SIG-M5 (cell line): ENCODE measurements at places on chromosomes 12 and 14.
A peak's percentile ranks its signal among the peaks of the same experiment; 100 is the strongest.

GRCh38 chr12:123077298-123078119 lies 73.4 kb downstream of the PITPNM2 start:
- no peak for DNase-seq

- no peak for DNase-seq
These were observed 527.2 kb downstream of the NRXN3 start for GRCh38 chr14:78697341-78697740.

GRCh38 chr14:104116288-104116755 lies 22.1 kb upstream of the KIF26A start:
- DNase-seq, result no peak

- no peak for DNase-seq
These were observed 674 bp downstream of the NIN start for GRCh38 chr14:50830044-50830931.

- DNase-seq, result no peak
These were observed 6.2 kb downstream of the TBX5 start for GRCh38 chr12:114399664-114400211.

DNA sequence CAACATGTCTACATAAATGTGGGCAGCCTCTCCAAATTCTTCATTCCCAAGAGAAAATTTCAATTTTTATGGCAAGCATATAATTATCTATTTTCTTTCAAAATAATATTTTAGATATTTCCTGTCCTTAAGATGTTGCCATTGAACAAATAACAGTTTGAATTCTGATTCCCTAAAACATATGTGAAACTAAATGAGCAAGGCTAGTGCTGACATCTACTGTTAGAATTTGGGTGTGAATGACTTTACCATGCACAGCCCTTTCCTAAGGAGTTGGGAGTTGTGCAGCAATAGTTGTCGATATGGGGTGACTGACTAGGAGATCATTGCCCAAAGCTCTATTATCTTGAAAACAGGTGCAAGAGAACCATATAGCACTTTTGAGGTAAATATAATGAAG lies 108.2 kb upstream of the SLC38A4 start:
- DNase-seq, result no peak

DNA sequence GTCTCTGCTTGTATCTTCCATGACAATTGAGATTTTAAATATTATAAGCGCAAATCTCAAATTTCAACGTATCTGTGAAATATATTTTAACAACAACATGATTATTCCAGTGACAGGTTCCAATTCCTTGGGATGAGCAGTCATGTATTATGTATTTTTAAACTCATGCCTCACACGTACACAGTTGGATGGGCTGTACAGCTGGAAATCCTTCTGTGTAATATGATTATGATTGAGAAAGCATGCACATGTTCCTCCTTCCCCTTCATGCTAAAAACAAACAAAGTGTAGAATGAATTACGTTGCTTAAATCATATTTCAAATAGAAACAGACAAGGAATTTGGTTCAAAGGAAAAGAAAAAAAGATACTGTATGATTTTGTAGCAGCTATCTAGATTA lies 428.3 kb downstream of the TMTC2 start:
- DNase-seq, result no peak

- DNase-seq, result no peak
These were observed 89.6 kb downstream of the DAAM1 start for GRCh38 chr14:59278111-59278510.

GRCh38 chr12:21553329-21553675 lies 27.2 kb downstream of the SPX start:
- DNase-seq, result no peak

DNA sequence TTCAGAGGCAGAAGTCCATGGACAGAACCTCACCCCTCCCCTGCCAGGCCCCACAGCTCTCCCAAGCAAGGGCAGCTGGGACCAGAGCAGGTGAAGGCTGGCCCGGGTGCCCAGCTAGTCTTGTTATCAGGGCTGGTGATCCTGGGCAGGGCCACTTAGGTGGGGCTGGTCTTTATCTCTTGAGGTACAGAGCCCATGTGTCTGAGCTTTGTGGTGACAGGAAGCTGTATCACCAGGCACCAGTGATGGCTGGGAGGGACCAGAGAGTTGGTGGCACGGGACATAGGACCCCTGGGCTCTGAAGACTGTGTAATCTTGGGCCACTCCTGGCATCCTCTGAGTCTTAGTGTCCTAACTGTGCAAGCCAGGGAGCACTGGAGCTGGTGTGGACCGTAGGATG lies 12.8 kb upstream of the HPD start:
- no peak for DNase-seq

DNA sequence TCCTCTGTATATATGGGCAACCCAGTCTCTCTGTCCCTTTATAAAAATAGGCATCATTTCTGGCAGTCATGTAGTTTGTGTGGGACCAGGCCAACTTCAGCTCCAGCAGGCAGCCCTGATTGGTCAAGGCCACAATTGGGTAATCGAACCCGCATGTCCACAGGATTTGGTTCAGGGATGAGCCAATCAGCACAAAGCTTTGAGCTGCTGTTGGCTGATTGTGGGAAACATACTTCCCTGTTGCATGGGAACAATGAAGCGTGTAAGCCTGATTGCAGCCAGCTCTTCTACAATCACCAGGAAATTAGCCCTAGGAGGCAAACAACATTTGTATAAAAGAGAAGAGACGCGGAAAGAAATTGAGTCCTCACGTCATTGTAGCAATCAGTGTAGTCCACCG lies 328.6 kb downstream of the PCNX1 start:
- no peak for DNase-seq

DNA sequence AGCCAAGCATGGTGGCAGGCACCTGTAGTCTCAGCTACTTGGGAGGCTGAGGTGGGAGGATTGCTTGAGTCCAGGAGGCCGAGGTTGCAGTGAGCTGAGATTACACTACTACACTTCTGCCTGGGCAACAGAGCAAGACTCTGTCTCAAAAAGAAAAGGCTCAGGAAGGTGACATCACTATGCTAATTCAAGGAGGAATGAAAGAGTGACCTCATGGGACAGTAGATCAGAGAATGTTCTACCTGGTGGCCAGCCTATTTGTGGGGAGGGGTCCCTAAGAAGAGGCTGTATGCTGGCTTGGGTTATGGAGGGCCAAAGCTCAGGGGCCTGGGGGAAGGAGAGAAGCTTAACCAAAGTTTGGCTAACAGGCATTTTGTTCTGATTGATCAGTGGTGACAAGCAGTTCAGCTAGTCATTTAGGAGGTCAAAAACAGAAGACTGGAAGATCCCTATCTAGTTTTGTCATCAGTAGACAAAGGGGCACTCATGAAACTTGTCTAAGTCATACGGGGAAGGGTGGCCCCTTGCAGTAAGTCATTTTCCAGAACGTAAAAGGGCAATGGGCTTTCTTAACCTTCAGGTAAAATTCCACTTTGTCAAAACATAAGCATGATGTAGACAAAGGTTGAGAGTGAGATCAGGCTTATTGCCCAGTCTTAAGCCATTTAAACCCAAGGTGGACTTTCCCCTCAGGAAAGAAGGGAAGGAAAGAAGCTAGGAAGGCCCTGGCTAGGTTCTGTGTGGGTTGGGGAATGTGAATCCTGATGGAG lies 60.8 kb upstream of the EEA1 start:
- DNase-seq, result no peak

- no peak for DNase-seq
These were observed 15.7 kb upstream of the FIGNL2 start for GRCh38 chr12:51863933-51864832.

DNA sequence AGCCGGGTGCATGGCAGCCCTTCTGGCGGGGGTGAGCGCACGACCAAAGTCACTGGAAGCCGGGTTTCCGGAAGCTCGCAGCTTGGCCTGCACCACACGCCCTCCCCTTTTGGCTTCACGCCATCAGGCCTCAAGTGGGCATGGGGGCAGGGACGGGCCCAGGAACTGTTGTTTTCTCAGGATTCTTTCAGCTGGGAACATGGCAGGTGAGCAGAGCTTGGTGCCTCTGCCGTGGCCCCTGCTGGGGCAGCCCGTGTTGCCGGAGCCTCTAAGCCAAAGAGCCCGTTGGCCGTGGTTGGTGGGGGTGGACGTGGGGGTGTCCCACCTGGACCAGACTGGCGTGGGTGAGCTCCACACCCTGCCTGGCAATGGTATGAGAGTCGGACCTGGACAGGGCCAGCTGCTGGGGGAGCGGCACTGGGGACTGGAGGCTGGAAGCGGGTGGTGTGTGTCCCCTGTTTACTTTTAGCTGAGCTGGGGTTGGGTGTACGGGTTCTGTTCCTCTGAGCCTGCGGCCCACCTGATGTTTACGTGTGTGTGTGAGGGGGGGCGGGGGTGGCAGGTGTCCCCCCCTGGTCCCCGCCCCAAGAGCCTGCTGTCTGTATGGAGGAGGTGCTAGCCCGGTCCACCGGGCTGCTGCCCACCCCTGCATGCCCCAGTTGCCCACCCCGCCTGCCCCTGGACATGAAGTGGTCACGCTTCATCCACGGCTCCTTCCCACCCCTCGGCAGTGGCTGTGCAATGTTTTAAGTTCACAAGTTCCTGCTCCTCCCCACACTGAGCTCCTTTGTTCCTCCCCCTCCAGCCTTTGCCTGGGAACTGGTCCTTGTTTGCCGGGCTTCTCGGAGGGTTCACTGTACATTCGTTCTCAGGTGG lies 28.7 kb upstream of the PLD4 start:
- DNase-seq, result no peak

- no peak for DNase-seq
These were observed 137.6 kb upstream of the TMTC1 start for GRCh38 chr12:29921307-29921706.

DNA sequence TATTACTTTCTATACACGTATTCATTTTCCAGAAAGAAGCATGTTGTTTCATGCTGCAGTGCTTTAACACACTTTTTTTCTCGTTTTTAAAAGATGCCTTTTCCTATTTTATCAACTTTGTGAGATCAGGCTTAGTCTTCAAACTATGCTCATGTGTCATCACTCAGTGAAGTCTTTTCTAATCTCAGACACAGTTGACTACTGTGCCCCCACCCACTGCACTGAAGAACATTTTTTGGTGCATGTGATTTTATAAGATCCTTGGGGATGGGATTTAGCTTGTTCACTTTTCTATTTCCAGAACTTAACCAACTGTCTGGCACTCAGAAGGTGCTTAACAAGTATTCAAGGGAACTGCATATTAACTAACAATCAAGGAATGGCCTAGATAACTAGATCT lies 85.5 kb downstream of the CDK17 start:
- no peak for DNase-seq

- DNase-seq, result no peak
These were observed 186.3 kb upstream of the NUDT4 start for GRCh38 chr12:93191423-93191822.

DNA sequence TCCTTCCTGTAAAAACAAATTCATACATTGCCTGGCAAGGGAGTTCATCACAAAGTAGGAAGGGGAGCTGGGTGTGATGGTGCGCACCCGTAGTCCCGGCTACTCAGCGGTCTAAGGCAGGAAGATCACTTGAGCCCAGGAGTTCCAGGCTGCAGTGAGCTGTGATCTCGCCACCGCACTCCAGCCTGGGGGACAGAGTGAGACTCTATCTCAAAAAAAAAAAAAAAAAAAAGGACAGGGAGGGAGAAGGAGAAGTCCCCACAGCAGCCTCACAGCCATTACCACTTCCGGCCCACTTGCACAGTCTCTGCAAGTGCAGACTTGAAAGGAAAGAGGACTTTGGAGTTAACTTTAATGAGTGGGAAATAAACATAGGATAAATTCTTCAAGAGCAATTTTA lies 121.0 kb downstream of the FBXL14 start:
- DNase-seq, result no peak

DNA sequence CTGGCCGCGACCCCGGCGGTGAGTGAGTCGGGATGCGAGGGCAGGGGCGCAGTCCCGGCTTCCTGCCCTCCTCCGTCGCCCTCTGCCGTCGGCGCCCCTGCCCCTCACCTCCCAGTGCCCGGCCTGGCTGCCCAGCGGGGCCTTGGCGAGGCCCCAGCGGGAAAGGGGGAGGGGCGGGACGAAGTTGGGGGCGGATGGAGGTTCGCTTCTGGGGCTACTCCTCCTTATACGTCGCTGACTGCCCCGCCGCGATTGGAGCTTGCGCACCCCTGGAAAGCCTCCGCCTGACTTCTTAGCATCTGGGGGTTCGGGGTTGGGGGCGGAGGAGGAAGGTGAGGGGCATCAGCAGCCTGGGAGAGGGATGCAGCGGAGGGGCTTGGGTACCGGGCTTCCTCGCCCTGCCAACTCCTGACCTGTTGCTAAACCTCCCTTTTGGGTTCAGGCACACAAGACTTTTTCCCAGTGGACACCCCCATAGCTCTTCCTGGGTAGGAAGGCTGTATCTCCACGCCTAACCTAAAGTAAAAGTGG lies 406 bp downstream of the TMEM263 start:
- no peak for DNase-seq

- no peak for DNase-seq
These were observed 16.6 kb upstream of the IFI27L2 start for GRCh38 chr14:94145902-94146527.

DNA sequence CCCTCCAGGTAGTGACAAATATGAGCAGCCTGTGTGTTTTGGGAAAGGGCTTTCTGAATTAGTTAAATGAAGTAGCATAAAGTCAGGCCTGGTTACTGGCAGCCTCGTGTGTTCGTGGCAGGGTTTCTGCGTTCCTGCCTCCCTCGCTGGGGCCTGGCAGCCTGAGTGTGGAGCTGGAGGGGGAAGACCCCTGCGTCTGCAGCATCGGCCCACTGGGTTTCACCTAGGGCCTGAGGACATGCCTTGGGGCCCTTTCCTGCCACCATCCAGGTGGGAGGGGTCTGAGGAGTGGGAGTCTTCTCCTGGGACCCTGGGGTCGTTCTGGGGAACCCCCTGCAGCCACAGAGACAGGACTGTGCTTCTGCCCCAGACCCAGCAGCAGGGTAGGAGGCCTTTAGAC lies 20.4 kb upstream of the AMN start:
- no peak for DNase-seq

DNA sequence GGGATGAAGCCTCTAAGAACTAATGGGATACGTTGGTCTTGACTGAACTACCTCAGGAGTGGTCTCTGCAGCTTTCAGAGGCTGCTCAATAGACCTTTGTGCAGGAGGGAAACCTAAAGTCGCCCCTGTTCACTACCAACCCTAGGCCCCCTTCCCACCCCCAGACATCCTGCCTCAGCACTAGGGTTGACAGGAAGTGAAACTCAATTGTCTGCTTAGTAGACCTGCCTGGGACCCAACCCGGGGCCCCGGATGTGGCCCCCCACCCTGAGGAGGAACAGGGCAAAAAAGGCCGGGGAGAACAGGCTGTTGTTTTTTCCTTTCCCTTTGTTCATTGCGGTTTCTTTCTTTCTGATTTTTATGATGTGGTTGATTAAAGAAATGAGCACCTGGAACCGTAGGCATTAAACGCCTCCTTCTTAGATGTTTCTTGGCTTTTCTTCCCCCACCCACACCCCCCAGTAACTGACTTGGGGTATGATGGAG lies 1.6 kb upstream of the DGKA start:
- DNase-seq, result peak; percentile 35

DNA sequence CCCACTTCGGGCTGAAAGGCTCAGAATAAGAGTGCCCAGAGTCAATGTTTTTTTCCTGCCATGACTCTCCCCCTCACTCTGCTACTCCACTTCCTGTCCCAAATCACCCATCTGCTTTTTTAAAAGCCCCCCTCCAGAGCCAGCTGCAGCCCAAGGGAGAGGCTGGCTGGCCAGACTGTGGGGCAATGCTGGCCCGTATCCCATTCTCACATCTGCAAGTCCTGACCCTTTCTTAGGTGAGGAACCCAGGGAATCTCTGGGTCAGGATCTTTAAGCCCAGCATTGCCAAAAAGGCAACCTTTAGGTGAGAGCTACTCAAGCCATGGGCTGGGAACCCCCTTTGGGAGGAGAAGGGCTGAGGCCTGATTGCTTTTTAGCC lies 1.7 kb upstream of the ITGA5 start:
- DNase-seq, result no peak
